ENCODE measurements at places on chromosomes 13 and 19.

DNA sequence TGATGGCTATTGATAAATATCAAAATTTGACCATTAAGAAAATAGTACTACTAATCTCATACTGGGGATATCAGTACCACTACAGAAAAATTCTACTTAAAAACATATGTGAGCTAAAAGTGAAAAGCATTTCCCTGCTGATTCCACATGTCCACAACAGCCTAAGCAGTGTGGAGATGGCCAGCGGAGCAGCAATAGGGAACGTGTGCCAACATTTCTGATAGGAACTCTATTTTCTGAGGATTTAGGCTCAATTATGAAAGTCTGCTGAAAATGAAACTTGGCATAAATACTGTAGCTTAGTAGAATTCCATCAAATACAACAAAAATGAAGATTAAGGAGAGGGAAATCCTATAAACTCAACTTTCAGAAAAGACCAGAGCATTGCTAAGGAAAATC, 311.6 kb downstream of the ENOX1 start:
- no peak for DNase-seq

GRCh38 chr19:15828121-15828610, 12.7 kb upstream of the OR10H1 start:
- no peak for DNase-seq

DNA sequence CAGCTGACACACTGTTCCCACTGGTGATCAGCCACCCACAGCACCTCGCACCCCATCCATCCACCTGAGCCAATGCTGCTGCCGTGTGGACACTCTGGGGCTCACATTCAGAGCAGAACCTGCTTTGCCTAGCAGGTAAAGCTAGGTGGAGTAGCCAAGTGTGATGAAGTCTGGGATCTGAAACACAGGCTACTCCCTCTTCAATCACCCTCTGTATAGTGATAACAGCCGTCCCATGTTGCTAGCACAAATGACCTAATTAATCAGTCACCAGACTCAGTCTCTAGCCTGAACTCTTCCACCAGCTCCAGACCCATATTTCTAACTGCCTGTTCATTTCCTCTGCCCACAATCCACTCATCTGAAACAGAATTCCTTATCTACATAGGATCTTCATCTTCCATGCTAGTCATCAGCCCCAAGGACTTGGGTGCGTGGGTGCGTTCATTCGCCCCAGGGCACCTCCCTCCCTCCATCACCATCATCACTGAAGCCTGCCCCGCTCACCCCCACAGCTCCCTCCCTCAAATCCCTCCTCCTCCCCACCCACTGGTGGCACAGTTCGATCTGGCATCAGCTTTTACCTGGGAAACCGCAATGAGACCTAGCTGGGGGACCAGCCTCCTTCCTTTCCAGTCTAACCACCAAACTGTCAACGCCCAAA, 19.8 kb downstream of the STK24 start:
- DNase-seq = no peak

GRCh38 chr13:44218501-44219240, 155.0 kb upstream of the SERP2 start:
- no peak for DNase-seq

- no peak for DNase-seq
Measured at GRCh38 chr13:89930861-89931260, 1416.6 kb upstream of the MIR17HG start.

- DNase-seq = no peak
Measured at GRCh38 chr13:27120811-27121210, 50.8 kb downstream of the USP12 start.

GRCh38 chr13:99374994-99375737, 68.0 kb upstream of the GPR183 start:
- no peak for DNase-seq

DNA sequence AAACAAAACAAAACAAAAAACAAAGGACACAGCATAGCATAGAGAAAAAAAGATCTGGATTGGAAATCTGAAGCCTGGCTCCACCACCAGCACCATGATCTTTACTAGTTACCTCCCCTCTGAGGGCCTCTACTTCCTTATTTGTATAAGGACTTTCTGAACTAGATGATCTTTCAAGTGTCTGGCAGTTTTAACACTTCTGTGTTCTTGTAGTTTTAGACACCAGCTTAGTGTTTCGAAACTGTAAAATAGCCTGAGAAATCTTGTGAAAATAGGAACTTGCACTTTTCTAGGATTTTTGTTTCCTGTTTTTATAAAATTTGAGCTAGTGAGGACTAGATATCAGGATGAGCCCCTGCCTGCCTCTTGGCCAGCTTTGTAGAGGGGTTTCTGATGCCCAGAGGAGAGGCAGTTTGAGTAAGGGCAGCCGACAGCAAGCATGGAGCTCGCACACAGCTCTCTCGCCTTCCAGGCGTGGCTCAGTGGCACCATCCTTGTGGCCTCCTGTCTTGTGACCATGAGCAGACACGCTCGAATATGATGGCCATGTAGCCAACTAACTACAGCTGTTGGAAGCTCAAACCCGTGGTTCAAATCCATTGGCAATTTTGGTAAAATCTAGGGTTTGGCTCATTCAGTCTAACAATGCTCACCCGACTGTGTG, 319.0 kb downstream of the KCNRG start:
- no peak for DNase-seq

Data from dorsolateral prefrontal cortex (tissue), 122 donors.